Dermis microvascular lymphatic vessel endothelial cell (primary cell): ENCODE measurements at places on chromosomes 16 and 17. TPM values are rescaled to one million over a fixed set of nuclear protein-coding genes. Genes with fewer than 3 reads are reported as not detected.

The SEPTIN1 gene
- under 0.01 and 0.38 TPM in 2 replicates for total RNA-seq

DNA sequence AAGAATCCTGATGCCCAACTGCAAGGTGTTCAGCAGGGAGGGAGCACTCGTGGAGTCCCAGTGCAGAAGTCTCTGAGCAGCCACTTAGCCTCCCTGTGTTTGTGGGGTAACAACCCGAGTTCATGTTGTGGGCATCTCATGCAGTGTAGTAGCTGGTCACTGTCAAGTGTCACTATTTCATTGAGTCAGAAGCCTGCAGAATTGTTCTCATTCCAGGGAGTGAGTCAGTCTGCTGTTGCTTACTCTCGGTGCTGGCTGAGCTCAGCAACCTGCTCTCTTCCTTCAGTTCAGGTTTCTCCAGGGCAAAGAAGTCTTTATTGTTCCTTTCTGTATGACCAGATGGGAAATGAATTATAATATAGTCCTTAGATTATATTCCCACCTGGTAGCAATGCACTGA, 24.1 kb downstream of the HMOX2 start:
- DNase-seq: peak; percentile 85

DNA sequence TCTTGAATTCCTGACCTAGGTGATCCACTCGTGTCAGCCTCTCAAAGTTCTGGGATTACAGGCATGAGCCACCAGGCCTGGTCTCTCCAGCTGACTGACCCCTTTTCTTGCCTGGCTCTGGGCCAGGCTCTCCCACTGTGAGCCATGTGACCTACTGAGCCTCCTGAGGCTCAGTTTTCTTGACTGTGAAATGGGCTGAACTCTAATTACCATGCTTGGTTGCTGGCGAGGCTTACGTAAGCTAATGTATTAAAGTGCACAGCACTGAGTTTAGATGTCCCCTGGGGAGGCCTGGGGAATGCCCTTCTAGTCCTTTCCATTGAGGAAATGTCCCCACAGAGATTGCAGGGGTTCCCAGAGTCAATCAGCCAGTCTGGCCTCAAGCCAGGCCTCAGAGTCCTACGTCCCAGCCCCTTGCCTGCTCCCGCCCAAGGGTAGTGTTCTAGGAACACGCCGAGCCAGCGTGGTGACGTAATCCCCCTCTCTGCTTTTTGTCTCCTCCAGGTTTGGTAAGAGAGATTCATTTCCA, 45.8 kb upstream of the LGALS9 start:
- DNase-seq: no peak

DNA sequence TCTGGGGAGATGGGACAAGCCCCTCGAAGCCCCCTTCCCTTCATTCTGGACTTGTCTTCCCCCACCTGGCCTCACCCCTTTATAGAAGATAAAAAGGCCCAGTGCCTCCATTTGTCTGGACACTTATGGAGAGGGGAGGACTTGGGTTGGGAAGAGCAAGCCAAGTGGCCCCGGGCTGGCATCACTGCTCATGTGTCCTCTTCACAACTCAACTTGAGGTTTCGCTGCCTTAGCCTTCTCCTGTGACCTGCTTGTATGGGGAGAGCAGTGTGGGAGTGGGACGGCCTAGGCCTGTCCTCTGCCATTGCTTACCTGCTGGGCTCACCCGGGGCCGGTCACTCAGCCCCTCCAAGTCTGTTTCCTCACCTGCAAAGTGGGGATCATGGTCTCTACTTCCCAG, 1.4 kb downstream of the PAQR4 start:
- DNase-seq: no peak

The NDRG4 gene
- total RNA-seq: 94.7 and 368 TPM in 2 replicates

DNA sequence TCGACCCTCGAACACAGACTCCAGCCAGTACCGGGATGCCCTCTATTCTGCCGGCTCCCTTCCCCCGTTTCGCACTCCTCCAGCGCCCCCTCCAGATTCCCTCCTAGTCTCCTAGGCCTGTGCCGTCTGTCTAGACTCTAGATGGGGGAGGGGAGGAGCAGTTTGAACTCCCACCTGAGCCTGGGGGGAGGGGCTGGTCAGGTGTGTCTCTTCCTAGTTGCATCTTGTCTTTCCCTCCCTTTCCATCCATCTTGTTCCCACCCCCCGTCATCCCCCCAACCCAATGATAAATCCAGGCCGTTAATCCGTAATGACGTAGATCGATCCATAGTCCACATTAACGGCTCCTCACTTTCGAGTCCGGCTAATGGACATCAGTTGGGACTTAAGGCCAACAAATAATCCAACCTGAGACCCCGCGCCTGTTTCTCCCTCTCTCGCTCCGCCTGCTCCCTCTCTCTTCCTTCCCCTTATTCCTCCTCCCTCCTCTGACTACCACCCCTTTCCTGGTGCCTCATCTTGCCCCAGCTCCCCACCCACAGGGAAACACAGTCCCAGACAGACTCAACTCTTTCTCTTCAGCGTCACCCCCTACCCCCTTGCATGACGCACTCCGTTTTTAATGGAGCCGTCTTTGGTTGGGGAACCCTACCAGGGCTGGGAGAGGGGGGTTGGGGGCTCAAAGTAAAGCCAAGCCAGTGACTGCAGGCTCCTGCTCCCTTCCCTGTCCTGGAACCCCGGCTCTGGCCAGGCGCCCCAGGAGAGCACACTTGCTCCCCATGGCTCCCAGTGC, 3.4 kb upstream of the HOXB5 start:
- no peak for DNase-seq

DNA sequence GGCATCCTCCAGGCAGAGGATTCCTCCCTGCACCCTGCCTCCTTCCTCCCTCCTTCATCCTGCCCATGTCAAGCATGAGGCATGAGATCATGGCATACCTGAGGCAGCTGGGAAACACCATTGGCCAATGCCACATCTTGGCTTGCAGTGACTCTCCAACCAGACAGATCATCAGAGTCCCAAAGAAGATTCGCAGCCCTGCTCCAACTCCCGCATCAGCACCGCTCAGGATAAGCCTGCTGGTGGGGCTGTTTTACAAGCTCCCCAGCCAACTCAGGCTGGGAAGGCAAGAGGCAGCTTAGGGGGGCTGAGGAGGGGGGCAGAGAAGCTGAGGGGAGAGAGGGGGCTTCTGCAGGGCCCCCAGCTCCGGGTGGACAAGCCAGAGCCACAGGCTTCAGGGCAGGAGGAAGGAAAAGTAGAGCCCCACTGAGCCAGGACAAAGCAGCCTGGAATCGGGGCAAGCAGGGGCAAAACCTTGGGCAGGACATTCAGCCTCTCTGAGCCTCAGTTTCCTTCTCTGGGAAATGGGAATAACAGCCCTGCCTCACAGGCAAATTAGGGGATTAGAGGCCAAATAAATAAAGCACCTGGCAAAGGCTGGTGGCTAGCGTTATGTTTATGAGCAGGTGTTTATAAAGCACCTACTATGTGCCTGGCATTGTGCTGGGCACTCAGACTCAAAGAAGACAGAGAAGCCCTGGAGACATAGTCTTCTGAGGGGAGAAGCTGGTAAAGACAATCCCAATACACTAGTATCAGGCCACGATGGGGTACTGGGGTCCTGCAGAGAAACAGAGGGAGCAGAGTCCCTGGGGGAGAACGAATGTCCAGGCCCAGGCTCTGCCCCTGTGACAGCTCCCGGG, 88.1 kb downstream of the GOSR1 start:
- DNase-seq: no peak

GRCh38 chr17:60390186-60390585, 1.7 kb downstream of the USP32 start:
- peak; percentile 42 for DNase-seq

DNA sequence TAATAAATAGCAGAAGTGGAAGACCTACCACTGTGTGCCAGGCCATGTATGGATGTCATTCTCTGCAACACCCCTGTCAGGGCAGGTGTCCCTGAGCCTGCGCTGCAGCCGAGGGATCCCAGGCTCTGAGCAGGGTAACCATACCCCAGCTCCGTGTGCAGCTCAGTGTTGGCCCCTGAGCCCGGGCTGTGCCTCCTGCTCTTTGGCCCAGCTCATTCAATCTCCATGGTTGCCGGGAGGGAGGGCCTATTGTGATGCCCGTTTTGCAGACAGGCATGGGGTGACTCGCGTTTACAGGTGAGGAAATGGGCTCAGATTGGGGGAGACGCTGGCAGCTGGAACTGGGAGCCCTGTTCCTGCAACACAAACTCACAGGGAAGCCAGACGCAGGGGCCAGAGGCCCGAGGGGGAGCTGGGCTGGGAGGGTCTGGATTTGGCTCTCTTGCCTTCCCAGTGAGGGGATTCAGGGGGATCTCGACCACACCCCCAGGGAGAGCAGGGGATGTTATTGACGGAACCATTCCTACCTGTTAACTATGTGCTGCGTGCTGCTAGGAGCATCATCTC, 190.5 kb downstream of the IRF8 start:
- DNase-seq: no peak

DNA sequence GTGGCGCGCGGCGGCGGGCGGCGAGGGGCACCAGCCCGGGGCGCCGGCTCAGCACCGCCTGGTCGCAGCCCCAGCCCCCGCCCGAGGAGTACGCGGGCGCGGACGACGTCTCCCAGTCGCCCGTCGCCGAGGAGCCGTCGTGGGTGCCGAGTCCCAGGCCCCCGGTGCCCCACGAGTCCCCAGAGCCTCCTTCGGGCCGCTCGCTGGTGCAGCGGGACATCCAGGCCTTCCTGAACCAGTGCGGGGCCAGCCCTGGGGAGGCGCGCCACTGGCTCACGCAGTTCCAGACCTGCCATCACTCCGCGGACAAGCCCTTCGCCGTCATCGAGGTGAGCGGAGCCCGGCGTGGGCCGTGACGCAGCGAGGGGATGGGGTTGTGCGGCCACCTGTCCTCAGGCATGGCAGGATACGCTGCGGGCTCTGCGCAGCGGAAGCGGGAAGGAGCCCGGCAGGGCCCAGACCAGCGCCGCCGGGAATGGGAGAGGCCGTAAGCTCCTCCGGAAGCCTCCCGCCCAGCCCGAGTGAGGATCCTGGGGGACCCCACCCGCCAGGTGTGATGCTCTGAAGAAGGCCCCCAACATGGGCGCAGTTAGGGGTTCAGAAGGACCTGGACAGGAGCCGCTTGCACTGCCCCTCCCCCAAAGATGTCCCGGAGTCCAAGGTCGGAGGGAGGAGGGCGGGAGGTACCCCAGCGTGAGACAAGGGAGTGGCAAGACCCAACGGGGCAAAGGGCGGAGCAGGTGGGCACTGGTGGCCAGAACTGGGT, 522 bp downstream of the NAGS start:
- DNase-seq: no peak

The IL17C gene
- total RNA-seq: not detected in 2 replicates

The KRT12 gene
- not detected in 2 replicates for total RNA-seq

- DNase-seq: no peak
These were observed 17.8 kb upstream of the CRK start for GRCh38 chr17:1473841-1474240.

DNA sequence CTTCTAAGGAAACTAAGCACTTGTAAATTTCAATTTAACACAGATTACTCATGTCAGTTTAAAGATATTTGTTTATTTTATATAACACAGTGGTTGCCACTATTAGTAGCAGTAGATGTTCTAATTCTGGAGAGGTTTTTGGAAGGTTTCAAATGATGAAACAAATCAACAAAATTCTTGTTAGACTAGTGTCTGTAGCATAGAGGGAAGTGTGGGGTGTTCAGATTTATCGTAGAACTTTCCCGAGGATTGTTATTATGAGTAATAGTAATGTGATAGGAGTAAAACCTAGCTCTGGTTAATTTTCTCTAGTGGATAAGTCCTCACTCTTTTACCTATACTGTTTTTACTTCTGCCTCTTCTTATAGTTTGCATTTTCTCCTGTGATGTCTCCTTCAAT, 6.3 kb downstream of the GAN start:
- no peak for DNase-seq

The NXPH3 gene
- 0.90 and 3.2 TPM in 2 replicates for total RNA-seq

DNA sequence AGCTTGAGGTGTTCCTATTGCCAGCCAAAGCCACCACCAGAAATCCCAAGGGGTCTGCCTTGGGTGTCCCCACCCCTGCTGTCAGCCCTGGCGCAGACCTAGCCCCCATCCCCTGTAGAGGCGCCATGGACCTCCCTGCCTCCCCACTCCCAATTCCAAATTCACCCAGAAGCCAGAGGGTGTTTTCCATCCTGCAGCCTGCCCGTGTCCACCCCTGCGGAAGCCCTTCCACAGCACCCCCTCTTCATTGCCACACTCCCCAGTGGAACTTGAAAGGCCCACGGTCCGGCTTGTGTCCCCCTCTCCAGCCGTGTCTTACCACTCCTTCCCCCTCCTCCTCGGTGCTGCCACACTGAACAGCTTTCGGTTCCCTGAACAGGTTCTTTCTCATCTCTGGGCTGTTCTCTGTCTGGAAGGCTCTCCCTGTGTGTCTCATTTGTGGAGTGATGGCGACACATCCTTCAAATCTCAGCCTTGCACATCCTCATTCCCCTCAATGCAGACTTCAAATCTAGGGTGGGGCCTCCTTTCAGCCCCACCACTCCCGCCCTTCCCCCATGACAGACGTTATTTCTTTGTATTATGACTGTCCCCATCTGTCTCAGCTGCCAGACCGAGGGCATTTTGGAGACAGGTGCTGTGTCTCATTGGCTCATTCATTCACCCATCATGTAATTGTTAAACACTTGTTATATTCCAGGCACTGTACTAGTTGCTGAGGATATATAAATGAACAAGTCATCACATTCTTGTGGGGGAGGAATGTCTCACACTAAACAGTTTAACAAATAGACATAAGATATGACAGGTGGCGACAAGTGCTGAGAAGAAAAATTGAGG, 36.3 kb downstream of the ADGRG5 start:
- DNase-seq: no peak
